ENCODE measurements at places on chromosomes 6 and 20. TPM values are rescaled to one million over a fixed set of nuclear protein-coding genes. Genes with fewer than 3 reads are reported as not detected.
A peak's percentile ranks its signal among the peaks of the same experiment; 100 is the strongest.

DNA sequence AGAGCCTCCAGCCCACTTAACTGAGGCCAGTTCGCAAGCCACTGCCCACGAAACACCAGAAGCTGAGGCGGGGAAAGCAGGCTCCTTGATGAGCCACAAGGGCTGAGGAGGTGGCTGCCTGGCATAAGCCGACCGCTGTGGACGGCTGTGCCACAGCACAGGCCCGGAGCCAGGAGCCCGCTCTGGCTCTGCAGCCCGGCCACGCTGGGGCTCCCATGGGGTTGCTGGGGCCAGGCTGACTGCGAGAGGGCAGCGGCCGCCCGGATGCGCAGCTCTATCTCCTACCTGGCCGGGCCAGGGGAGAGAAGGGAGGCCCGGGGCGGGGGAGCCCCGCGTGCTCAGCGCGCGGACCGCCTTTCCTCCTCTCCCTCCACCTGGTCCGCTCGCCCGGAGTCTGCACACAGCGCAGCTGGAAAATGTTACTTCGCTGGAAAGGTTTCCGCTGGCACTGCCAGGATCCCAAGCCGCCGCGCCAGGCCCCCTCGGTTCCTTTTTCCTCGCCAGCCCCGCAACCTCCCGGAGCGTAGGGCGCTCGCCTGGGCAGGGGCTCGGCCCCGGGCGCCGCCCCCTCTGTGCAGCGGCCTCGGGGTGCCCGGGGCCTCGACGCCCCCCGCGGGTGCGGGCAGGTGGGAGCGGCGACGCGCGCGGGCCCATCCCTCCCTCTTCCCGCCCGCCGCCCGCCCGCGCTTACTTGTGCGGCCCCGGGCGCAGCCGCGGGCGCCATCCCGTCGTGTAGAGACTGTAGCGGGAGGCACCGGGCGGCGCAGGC is 657 bp downstream of the EMILIN3 start:
- no peaks in the 10 kb centered on the region for H3K4me1 ChIP-seq
- H3K27me3 ChIP-seq: peaks cover 32% of the 10 kb centered on the region
- no peak overlapping the region for H3K27ac ChIP-seq
- no peak overlapping the region for H3K4me3 ChIP-seq

Gene TOP1
- 27.0 TPM for total RNA-seq

Gene PRR18
- not detected for total RNA-seq

DNA sequence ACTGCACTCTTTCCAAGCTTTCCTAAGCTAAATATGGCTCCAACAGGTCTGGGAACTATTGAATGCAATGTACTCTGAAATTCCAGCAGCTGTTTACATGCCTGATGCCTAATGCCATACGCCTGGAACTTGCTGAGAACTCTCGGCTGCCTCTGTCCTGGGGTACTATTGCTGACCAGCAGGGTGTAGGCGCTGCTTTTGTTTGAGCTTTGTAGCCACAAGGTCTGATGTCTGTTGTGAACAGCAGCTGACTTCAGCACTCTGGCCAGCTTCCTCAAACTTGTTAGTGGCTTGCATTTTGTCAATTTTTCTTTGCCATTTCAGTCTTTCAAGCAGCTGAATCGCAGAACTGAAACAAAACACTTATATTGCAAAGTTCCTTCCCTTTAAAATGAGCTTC is 26.7 kb downstream of the SAYSD1 start:
- H3K36me3 ChIP-seq: no peaks in the 10 kb centered on the region
- no peak overlapping the region for H3K27ac ChIP-seq
- peak; percentile 83 for DNase-seq
- peaks cover 5% of the 10 kb centered on the region for H3K27me3 ChIP-seq

Gene SRSF12
- total RNA-seq: 0.33 TPM
